ENCODE measurements at places on chromosomes 3 and 15.

GRCh38 chr3:197593046-197593380, 37.2 kb upstream of the BDH1 start:
- no peak for ATAC-seq

DNA sequence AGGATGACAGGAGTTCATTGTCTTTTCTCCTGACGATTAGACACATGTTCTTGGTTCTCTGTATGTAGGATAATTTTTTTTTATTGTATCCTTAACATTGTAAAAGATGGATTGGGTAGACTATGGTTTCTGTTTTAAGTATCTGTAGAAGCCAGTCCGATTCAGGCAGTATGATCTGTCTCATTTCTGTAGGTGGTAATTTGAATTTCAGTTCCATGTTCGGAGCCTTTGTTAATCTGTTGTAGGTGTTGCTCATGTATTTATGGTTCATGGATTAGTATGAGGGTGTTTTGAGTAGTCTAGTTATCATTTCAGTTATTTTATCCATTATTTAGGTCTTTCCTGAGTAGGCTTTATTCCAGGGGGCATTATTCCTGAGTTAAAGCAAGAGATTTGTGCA, 32.4 kb upstream of the MME start:
- ATAC-seq, result no peak

DNA sequence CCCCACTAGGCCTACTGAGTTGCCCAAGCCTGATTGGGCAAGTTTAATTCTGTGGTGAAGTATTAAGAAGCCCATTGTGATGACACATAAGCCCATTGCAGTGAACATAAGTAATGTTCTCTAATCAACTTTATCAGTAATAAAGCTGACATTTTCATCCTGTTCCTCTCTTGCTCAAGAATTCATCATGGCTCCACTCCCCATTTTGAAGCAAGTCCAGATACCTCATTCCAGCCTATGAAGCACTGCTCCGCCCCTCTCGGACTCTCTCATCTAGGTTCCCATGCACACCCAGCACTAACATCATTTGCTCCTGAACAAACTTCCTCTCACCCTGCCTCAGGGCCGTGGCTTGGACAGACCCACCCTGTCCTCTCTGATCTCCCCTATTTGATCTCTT, 10.5 kb downstream of the SHF start:
- no peak for ATAC-seq

- ATAC-seq, result peak; percentile 88
Measured at GRCh38 chr3:128763967-128764366, 38.0 kb downstream of the RAB7A start.

DNA sequence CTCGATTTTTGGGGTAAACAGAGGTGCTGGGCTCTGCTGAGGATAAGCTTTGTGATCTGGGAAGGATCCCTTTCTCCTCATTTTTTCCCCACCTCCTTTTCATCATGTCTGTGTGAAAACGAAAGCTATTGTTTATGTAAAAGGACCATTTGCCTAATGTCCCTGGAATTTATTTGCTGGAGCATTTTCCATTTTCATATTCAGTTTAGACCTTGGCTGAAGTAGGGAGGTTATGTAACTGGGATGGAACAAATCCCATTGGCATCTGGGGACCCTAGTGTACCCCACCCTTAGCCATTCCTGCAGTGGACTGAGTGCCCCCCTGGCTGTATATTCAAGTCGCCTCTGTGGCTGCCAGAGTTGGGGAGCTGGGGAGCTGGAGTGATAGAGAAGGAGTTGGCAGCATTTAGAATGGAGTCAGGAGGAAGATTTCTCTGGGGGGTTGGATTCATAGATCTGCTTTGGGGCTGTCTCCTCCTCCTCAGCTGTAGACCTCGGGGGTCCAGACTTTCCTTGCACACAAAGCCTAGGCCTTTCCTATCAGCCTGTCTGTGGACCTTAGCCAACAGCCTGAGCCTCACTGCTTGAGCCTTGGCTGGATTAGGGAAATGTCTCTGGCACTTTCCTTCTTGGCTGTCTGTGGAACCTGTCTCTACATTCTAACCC, 270.4 kb upstream of the CTDSPL start:
- ATAC-seq, result no peak

DNA sequence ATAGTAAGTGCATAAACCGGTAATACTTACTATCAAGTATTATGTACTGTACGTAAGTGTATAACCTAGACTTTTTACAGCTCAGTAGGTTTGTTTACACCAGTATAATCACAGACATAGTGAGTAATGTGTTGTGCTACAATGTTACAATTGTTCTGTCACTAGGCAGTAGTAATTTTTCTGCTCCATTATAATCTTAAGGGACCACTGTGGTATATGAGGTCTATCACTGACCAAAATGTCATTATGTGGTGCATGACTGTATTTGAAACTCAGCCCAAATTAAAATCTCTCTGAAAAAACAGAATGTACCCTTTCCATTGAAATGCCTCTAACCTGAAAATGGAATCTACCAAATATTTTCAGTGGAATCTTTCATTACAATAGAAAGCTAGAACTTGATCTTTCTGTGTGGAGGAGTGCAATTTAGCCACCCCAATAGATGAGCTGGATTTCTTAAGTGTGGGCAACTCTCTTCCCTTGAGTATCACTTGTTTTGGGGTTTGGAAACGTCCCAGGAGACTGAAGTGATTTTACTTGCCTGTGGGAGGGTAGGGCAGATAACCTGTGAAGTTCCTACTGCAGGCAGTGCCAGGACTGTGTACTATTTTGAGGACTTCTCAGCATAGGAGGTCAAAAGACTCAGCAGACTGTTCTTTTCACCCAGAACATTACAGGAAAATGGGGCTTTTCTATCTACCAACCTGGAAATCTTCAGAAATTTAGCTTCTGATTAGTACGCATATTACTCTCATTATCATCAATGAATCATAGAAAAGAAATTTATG, 50.9 kb downstream of the FAM98B start:
- ATAC-seq, result peak; percentile 63

DNA sequence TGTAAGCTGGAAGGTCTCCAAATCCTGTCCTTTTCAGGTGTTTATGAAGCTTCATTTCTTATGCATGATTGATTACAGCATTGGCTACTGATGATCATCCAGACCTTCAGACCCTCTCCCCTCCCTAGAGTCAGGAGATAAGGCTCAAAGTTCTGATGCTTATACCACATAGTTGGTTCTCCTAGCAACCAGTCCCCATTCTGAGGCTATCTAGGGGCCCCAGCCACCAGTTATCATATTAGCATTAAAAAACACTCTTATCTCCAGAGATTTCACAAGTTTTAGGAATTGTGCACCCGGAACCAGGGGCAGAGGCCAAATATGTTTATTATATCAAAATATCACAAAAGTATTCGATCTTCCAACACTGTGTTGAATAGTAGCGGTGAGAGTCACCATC, 953.1 kb downstream of the FHIT start:
- ATAC-seq, result no peak

DNA sequence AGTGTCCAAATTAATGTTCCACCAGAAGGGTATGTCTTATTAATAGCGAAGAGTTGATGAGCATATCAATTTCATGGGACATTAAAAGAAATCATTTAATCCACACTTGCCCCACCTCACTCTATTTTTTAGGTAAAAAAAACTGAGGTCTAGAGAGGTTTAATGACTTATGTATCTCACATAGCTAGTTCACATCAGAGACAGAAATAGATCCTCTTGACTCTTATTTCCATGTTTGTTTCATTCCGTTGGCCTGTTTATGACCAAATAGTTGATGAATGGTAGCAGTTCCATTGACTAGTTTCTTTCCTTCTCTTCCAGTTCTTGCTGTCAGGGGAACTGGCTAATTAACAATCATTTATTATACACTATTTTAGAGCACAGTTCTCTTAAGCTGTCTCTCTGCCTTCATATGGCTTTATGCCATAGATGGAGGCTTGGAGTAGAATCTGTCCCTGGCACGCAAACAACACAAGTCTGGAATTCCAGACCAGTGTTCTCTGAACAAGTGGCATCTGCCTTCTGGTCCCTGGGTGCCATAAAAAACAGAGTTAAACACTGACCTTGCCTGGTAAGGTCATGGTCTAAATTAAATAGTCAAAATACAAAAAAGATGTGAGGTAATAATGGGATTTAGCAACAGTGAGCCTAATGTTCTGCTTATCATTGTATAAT, 220.0 kb upstream of the CGNL1 start:
- no peak for ATAC-seq

DNA sequence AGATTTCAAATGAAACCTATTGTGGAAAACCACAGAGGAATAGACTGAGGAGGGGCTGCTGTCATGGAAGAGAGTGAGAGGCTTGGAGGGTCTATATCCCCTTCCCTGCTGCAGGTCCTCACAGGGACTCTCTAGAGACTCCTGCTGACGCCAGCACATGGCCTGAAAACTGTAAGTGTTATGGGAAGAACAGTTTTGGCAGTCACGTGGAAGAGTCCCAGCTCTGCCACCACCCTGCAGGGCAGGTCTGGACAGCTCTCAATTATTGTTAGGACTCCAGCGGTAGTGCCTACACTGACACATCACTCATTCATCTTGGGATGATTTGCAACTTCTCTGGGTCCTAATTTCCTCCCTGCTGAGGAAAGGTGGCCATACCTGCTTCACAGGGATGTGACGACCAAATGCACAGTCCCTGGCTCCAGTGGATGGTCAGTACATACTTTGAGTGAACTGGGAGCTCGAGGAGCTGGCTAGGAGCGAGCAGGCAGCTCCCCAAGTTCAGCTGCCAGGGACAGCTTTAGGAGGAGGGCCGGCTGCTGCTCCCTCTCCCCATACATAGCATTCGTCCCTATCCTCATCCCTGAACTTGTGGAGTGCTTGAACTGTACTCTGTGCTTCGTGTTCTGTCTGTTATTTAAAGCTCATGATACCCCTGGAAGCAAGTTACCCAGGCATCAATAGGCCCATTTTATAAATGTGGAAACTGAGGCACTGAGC, 49.2 kb downstream of the CTXND1 start:
- no peak for ATAC-seq
